ENCODE measurements at places on chromosomes 11 and 22.

- DNase-seq, result no peak
Observed at GRCh38 chr11:10387206-10388083, 67.6 kb upstream of the AMPD3 start.

DNA sequence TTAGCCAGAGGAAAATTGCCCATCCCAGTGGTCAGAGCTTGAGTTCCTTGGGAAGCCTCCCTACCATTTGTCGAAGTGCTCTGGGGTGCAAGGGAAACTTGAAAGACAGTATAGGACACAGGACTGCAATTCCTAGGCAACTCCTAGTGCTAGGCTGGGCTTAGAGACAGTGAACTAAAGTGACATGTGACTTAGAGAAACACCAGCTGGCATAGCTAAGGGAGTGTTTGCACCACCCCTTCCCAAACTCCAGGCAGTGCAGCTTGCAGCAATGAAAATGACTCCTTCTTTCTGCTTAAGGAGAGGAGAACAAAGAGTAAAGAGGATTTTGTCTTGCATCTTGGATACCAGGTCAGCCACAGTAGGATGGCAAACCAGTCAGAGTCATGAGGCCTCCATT, 388.0 kb downstream of the DYNC2H1 start:
- no peak for DNase-seq

- no peak for DNase-seq
Observed at GRCh38 chr11:117356126-117356890, 28.7 kb downstream of the CEP164 start.

- peak; percentile 18 for DNase-seq
Observed at GRCh38 chr22:49660794-49661781, 166.6 kb downstream of the BRD1 start.

GRCh38 chr11:72630104-72630852, 43.9 kb downstream of the PDE2A start:
- no peak for DNase-seq

DNA sequence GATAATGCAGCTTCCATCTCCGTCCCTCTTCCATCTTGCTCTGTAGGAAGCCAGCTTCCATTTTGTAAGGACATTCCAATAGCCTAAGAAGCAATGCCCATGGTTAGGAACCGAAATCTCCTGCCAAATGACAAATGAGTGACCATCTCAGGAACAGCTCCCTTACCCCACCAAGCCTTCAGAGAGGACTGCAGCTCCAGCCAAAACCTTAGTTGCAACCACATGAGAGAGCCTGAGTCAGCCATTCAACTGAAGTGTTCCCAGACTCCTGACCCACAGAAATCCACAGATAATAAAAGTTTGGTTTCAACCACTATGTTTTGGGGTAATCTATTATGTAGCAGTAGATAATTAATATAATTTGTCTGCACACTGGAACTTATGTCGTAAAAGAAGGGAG, 51.7 kb upstream of the LDLRAD3 start:
- DNase-seq, result no peak

GRCh38 chr11:60165538-60165937, 17.3 kb downstream of the MS4A6A start:
- no peak for DNase-seq

GRCh38 chr22:19800761-19801244, 40.2 kb downstream of the TBX1 start:
- no peak for DNase-seq

DNA sequence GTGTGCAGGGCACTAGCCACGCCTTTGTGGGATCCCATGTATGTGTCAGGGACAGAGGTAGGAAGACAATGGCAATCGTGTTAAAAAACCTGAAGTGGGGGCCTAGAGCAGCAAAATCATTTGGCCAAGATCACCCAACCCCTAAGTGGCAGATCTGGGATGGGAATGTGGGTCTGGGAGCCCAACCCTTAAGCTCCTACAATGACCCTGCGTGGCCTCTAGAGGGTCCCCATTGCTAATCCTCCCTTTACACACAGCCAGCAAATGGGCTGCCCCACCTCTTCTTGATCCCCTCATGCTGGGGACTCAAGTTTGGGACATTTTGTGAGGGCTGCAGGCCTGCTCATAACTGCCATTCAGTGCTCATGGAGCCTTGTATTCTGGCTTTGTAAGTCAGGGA, 73.2 kb upstream of the SUSD2 start:
- DNase-seq, result no peak

- DNase-seq, result no peak
Observed at GRCh38 chr11:31558001-31558400, 48.4 kb downstream of the ELP4 start.

DNA sequence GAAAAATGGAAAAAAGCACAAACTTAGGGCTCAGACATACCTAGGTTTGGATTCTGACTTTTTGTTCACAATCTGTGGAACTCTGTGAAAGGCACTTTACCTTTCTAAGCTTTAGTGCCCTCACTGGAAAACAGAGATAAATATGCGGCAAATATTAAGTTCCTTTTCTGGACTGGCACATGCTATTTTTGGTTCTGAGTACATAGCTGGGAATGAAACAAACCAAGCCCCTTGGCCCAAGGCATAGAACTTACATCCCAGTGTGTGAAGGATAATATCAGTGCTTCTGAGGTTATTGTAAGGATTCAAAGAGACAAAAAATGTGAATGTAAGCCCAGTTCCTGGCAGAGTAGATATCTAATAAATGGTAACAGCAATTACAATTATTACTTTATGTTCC, 227.5 kb downstream of the ADAMTS15 start:
- no peak for DNase-seq
